ENCODE measurements at places on chromosomes 1 and 21.

GRCh38 chr1:106921186-106921585 lies 135.3 kb upstream of the PRMT6 start:
- no peak for DNase-seq

GRCh38 chr1:179812501-179813292 lies 64.9 kb downstream of the TOR1AIP2 start:
- no peak for DNase-seq

GRCh38 chr1:218302155-218302554 lies 17.1 kb downstream of the RRP15 start:
- DNase-seq, result no peak

GRCh38 chr1:218933513-218933912 lies 240.2 kb upstream of the LYPLAL1 start:
- no peak for DNase-seq

DNA sequence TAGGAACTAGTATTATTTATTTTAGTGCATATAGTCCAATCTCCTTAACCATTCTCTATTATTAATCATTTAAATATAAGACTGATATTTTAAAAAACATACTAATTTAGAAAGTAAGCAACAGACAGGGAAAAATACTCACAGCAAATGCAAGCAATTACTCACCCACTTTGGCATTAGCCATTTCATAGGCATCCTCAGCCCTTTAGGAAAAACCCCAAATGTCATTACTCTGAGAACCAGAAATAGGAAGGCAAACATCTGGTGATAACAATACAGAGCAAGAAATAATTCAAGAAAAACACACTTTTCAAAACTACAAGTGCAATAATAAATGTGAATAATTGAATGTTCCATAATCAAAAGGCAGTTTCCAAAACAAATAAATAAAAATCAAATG lies 545.1 kb downstream of the PLPP3 start:
- DNase-seq, result no peak

- DNase-seq, result peak; percentile 30
Observed at GRCh38 chr1:152486400-152487006, 24.1 kb upstream of the LCE5A start.

GRCh38 chr1:200319148-200319547 lies 90.7 kb downstream of the ZNF281 start:
- no peak for DNase-seq

- DNase-seq, result no peak
Observed at GRCh38 chr1:225941187-225941941, at the start of gene LEFTY2. LEFTY2 (minus strand) TSS chr1:225941220; CDS start chr1:225941140, 80 bp downstream.

DNA sequence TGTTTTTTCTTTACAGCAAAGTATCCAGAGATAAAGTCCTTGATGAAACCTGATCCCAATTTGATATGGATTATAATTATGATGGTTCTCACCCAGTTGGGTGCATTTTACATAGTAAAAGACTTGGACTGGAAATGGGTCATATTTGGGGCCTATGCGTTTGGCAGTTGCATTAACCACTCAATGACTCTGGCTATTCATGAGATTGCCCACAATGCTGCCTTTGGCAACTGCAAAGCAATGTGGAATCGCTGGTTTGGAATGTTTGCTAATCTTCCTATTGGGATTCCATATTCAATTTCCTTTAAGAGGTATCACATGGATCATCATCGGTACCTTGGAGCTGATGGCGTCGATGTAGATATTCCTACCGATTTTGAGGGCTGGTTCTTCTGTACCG lies 6.5 kb downstream of the DEGS1 start:
- no peak for DNase-seq

DNA sequence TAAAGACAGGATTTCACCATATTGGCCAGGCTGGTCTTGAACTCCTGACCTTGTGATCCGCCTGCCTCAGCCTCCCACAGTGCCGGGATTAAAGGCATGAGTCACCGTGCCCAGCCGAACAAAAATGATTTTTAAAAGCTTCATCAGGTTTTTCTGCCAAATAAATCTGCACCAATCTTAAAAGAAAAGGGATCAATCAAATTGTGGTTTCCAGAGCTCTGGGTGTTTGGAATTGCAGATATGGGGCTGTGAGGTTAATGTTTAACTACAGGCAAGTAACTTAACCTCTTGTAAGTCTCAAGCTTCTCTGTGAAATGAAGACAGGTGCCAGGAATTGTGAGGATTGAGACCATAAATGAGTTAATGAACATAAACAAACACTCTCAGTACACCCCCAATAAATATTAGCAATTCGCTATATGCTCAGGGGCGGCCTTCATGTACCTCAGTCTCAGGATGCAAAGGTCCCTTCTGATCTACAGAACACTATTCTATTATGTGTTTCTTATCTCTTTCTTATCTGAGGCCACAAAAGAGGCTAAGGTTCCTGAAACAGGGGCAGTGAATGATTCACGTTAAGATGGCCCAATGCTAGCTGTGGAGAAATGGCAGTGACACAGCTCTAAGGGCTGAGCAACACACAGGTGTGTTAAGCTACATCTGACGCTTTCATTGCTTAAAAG lies 7.1 kb upstream of the GNPAT start:
- peak; percentile 66 for DNase-seq

GRCh38 chr1:7962636-7963377 lies 1.3 kb downstream of the PARK7 start:
- DNase-seq, result no peak

- DNase-seq, result no peak
Observed at GRCh38 chr1:910311-910880, 13.3 kb upstream of the SAMD11 start.

GRCh38 chr1:110481968-110482623 lies 31.1 kb downstream of the PROK1 start:
- no peak for DNase-seq
